ENCODE measurements at places on chromosomes 3 and 15.
A peak's percentile ranks its signal among the peaks of the same experiment; 100 is the strongest.

GRCh38 chr3:167700046-167700445 lies 34.6 kb downstream of the PDCD10 start:
- DNase-seq: no peak

DNA sequence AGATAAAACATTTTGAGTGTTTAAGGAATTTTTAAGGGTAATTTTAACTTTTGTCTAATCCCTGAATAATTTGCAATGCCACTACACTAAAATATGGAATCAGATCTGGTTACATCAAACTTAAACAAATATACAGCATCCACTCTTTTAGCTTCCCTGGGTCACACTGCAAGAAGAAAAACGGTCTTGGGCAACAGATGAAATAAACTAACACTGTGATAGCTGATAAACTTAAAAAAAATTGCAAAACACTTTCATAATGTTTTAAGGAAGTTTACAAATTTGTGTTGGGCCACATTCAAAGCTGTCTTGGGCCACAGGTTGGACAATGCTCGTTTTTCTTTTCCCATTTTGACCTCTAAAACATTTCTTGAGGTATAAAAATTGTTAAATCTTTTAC lies 34.3 kb downstream of the CCDC66 start:
- no peak for DNase-seq

- no peak for DNase-seq
Measured at GRCh38 chr15:36877294-36877693, 223.1 kb downstream of the MEIS2 start.

- no peak for DNase-seq
Measured at GRCh38 chr3:14691239-14691638, 16.3 kb downstream of the C3orf20 start.

- peak; percentile 3 for DNase-seq
Measured at GRCh38 chr3:20130106-20130505, 55.9 kb downstream of the SGO1 start.

DNA sequence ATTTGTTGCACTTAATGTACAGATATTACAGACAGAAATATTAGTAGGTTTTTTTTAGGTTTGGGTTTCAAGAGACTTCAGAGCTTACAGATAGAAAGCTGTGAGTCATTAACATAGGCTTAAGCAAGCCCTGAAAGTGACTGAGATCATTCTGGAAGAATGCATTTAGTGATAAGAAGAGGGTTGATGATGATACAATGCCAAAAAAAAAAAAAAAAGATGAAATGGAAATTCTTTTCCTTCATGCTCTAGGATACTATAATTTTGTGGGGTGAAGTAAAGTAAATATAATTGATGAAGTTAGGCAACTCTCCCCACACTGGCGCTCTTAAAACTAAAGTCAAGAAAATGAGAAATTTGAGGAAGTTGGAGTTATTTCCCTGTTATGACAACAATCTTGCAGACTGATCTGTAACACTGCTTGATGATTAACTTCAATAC lies 169.4 kb upstream of the ZNF385D start:
- no peak for DNase-seq

DNA sequence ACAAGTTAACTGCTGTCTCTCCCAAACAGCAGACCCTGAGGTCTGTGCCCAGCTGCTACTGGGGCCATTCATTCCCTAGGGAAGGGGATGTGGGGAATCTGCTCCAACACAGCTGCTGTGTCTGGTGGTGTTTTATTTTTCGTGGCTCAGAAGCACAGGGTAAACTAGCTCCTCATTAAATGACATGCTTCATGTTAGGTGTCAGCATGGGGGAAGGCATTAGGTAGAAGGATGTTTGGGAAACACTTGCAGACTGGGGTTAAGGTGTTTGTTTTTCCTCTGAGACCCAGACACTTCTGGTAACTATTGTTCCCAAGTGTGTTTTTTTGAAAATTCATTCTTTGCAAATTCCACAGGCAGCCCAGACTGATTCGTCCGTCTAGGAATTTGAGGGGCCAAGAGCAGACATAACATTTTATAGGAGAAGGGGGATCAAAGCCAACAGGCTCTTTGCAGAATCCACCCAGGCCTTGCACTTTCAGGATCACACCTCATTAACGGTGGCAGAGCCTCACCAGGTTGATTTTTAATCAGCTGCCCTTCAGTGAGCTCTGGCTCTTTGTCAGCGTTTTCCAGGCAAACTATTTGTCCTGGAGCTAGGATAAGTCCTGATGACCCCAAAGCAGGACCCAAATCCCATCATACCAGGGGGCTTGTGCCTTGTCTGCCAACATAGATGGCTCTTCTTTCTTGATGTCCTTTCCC lies 65.4 kb upstream of the ITGA11 start:
- DNase-seq: no peak

DNA sequence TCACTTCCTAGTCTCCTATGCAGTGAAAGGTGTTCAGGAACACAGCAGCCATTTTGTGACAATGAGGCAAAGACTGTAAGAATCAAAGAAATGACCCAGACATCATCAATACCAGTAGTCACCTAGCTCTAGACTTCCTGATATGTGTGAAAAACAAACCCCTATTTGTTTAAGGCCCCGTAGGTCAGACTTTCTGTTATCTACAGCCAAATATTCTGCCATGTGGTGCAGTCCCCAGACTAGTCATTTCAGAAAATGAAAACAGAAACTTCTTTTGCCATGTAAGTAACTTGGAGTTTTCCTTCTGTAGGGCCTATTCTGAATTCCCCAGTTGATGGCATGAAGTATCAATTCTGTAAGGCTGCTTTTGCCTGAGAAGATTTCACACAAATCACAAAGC lies 181.7 kb upstream of the SNTN start:
- no peak for DNase-seq

DNA sequence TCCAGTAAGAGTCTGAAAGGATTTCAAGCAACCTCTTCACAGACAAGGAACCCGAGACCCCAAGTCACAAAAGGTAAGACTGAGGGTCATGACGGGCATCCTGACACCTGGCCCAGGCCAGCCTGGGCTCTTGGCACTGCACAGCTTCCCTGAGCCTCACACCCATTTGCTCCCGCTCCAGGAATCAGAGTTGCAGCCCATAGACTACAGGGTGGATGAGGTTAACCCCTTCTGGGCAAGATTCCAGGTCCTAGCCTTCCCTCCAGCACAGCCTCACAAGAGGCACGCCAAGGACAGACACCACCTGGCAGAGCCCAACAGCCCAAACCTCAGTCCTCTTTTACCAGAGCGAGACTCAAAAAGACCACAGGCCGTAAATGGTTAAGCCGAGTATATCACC lies 36.2 kb downstream of the RBPMS2 start:
- DNase-seq: no peak

DNA sequence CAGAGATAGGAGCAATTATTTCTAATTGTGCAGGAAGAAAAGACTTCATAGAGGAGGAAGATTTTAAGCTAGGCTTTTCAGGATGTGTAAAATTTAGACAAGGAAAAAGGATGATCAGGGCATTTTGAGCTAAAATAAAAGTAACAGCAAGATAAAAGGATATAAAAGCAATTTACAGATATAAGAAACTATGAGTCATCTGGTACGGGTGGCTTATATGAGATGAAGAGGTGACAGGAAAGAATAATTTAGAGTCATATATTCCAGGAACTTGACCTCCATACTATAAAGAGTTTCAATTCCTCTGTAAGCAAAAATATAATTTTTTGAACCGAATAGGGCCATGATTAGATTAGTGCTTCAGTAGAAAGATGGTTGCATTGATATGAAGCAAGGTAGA lies 273.7 kb downstream of the RBMS3 start:
- no peak for DNase-seq

- DNase-seq: no peak
Measured at GRCh38 chr3:45955017-45955647, 11.9 kb downstream of the CXCR6 start.

DNA sequence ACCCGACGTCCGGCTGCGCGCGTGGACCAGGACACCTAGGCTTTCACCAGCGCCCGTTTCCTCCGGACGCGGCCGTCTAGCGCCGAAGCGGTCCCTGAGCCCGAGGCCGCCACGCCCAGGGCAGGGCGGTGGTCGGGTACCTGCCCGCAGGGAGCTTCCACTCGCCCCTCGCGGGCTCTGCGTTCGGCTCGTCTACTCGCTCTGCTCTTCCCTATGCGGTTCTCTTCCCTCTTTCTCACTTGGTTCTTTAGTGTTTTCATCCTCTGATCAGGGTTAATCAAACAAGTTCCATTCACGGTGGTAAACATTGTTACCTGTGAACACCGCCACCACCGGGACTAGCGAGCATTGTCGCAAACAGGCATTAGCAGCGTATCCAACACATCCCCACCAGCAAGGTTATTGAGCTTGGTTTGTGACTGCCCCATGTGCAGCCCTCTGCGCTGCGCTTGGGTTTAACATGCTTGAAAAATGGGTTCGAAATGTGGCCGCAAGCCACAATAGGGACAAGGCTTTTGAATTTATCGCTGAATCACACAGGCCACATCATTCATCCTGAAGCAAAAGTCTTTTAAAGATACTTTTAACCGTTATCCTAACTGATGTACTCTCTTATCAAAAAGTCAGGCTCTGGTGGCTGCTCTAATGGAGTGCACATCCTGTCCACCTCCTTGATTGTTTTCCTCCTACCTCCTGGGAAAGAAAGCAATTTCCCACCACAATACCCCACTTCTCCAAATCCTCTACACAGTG lies 843 bp upstream of the CD47 start:
- peak; percentile 23 for DNase-seq

DNA sequence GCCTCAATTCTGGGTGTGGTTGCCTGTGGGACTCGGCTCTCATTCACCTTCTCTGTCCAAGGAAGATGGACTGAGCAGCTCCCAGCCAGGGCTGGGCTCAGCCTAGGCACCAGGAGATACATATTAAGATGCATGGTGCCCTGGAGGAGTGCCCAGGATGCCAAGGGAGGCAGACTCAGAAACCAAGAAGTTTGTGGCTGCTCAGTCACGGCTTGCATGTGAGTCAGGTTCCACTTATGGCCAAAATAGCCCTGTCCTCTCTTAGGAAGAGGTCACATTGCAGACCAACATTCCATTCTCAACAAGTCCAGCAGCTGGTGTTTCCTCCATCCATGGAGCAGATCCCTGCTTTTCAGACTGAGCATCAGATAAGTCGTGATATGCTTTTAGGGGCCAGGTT lies 21.8 kb downstream of the CDCP1 start:
- no peak for DNase-seq

DNA sequence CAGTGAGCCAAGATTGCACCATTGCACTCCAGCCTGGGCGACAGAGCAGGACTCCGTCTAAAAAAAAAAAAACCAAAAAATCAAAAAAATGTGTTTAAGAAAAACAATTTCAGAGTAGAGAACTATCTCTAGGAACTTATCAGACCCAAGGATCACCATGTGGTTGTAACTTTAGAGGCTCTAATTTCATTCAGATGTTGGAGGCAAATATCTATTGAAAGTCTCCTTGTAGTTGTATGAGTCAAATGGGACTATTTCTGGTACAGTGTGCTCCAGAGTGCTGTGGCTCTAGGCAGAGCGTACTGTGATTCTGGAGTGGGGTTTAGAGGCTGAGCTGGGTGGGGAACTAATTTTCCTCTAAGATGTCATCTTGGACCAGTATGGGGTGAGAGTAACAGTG lies 398.7 kb downstream of the SHQ1 start:
- no peak for DNase-seq

GRCh38 chr3:72058493-72059081 lies 273.6 kb upstream of the PROK2 start:
- DNase-seq: peak; percentile 93

- DNase-seq: no peak
Measured at GRCh38 chr15:49987198-49987785, 131.7 kb downstream of the ATP8B4 start.

- DNase-seq: peak; percentile 89
Measured at GRCh38 chr15:47987908-47988532, 132.8 kb upstream of the SLC24A5 start.

DNA sequence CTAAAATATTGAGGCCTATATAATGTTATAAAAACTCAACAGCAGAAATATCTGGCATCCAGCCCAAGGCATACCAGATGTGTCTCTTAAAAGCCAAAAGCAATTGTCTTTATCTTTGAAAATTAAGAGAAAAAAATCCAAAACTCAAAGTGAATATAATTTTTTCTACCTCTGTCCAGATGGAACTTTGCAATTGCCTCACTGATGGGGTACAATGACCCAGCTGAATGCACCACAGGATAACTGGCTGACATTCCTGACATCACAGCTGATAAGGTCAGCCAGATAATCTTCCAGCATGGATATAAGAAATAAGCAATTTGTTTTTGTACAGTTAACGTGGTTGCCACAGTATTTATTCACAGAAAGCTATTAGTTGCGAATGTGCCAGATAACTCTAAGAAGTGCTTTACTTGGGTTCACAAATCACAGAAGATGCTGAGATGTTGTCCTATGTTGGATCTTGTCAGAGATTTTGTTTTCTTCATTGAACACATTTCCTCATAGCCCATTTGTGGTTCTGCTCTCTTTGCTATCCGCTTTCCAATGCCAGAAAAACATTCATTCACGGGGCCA lies 566.9 kb upstream of the CCDC54 start:
- peak; percentile 26 for DNase-seq

GRCh38 chr3:122555275-122556071 lies 8.6 kb downstream of the PARP9 start:
- DNase-seq: no peak

GRCh38 chr3:187735837-187736236 lies 9.4 kb downstream of the BCL6 start:
- no peak for DNase-seq

GRCh38 chr3:155743606-155744005 lies 1.3 kb downstream of the PLCH1 start:
- DNase-seq: peak; percentile 36

GRCh38 chr3:154971341-154971740 lies 108.8 kb upstream of the MME start:
- DNase-seq: no peak

- no peak for DNase-seq
Measured at GRCh38 chr15:92652576-92652966, 3.0 kb downstream of the FAM174B start.

DNA sequence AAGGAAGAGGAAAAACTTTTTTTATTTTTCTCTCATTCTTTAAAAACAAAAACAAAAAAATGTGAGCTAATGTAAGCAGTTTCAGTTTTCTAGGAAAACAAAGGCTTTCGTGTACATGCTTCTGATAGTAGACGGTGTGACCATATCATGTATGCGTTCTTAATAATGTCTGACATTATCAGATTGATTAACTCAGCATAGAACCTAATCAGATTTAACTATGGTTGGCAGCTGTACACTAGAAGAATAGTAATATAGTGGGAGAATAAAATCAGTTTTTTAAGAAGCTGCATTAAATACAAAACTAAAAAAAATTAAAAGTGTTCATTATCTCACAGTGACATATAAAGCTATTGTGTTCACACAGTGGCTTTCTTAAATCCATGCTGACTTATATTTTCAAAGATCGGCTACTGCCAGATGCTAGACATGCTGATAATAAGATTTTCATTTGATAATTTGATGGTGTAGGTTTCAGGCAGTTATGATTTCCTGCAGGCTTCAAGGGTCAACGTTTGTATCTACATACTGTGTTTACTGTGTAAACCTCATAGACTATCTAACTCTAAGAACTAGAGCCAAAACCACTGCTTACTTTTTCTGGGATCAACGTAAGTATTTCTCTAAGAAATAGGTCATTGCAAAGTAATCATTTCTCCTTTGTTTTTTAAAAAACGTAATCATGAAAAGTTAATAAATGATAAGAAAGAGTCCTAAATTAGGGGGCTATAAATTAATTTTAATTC lies 74.0 kb downstream of the UBE2E2 start:
- DNase-seq: no peak

All from NCI-H69 (cell line).